ENCODE measurements at places on chromosomes 5 and 9.

GRCh38 chr5:131460867-131461572 lies 174.0 kb downstream of the RAPGEF6 start:
- no peak for DNase-seq

GRCh38 chr9:108913391-108913790 lies 20.5 kb downstream of the ELP1 start:
- DNase-seq = no peak

DNA sequence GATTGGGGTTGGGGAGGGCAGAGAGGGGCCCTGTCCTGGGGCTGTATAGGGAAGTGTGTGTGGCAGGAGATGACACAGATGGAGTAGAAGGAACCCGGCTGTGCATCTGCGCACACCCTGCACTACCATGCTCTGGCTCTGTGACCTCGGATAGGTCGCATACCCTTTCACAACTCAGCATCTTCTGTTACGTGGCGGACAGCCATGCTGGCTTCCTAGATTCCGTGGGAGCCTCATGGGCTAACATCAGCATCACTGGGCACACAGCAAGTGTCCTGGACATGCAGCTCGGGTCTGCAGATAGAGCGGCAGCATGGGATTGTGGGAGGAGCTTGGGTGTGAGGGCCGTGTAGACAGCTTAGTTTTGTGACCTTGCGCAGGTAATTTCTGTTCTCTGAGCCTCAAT lies 9.2 kb downstream of the ARPC5L start:
- DNase-seq = no peak

DNA sequence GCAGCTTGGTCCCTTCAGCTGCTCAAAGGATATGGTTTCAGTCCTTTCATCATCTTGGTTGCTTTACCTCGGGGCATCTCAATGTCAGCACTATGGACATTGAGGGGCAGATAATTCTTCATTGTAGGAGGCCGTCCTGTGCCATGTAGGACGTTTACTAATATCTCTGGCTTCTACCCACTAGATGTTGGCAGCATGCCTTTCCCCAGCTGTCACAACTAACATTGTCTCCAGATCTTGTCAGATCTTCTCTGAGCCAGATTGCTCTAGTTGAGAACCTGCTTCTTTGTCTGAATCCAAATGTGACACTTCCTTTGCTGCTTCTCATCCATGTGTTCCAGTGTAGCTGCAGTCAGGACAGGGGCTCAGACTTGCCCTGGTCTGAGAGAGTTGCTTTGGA lies 10.3 kb downstream of the PTPA start:
- no peak for DNase-seq

DNA sequence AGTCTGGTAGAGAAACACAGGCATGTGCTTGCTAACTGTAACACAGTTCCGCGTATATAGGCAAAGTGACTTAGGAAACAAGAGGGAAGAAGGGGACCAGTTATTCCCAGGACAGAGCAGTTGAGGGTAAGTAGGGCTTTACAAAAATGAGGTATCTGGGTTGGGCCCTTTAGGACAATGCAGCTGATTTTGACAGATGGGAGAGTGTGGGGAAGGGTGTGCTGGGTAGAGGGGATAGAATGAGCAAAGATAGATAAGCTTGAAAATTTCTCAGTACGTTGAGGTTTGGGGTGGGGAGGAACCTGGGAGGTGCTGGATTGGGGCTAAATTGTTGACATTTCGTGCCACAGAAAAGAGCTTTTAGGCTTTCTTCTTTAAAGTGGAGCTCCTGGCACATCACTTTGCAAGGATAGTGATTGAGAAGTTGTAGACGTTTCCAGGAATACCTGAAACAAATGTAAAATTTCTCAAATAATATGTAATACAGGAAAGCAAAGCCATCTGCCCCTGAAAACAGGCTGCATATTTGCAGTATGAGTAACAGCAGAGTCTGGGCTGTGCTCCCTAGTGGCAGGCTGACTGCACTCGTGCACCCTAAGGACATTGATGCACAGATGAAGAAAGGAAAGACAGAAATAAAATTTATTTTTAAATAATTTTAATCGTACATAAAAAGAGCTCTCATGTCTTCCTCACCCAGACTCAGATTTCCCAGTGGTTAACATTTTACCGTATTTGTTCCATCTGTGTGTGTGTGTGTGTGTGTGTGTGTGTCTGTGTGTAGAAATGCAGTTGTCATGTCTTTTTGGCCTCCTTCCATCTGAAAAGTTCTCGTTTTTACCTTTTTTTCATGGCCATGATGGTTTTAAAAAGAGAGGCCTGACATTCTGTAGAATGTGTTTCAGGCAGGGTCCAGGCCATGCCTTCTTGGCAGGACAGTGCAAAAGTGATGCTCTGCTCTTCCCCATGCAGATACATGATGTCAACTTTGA lies 144.9 kb upstream of the DMRT1 start:
- DNase-seq = no peak

DNA sequence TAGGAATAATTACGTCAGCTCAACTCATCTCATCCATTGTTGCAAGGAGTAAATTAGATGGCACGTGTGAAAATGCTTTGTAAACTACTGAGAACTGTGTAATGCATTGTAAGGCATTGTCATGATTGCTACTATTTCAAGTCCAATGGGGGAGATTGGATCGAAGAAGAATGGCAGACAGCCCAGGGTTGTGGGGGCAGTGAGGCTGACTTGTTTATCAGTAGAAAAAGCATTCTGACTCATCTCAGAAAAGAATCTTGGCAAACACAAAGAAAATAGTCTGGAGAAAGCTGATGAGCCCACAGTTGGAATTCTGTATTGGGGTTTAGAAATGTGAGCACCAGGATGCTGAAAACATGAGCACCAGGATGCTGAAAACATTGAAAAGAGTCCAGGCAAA lies 28.0 kb upstream of the DAP start:
- DNase-seq = peak; percentile 62

DNA sequence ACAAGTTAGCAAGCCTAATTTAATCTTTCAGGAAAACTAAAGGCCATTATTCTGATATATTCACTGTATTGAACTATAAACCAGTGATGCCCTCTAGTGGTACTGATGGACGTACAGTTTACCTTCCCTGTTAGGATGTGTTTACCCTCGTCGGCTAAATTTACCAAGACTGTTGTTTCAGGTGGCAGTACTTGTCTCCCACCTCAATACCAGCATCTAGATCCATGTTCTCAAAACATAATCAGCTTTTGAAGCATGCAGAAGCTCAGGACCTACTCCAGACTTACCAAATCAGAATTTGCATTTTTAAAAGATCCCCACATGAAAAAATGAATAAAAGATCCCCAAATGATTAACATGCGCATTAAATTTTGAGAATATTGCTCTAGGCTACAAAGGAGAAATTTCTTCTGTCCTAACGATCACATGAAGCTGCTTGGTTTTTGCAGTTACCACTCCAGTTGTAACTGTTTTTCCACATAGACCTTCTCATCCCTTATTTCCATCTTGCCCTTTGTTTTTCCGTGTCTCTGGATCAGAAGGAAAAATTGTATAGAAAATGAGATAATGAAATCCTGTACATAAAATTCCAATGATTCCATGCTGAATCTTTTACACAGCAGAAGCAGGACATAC lies 3.2 kb upstream of the BAAT start:
- peak; percentile 10 for DNase-seq
